Progenitor cell of endocrine pancreas (in vitro differentiated cells): ENCODE measurements at places on chromosomes 7 and 10.

- DNase-seq: no peak
Observed at GRCh38 chr7:39285256-39285655, 280.9 kb upstream of the YAE1 start.

DNA sequence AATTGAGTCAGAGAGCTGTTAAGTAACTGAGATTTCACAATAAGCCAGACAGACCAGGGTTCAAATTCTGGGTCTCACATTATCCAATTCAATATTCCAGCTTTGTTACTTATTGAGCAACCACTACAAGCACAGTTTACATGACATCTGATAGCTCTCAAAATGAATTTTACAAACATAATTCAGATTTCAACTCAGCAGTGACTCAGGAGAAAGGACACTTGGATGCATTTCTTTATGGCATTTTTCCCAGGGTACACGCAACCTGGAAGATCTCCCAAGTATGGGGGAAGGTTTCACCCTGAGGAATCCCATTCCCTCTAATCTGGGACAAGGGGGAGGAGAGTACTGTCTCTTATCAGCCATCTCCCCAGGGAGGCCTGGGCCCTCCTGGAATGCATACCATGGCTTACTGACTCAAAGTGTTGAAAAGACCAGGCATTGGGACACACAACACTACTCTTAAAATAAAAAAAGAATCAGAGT, 102.4 kb downstream of the CFTR start:
- no peak for DNase-seq

DNA sequence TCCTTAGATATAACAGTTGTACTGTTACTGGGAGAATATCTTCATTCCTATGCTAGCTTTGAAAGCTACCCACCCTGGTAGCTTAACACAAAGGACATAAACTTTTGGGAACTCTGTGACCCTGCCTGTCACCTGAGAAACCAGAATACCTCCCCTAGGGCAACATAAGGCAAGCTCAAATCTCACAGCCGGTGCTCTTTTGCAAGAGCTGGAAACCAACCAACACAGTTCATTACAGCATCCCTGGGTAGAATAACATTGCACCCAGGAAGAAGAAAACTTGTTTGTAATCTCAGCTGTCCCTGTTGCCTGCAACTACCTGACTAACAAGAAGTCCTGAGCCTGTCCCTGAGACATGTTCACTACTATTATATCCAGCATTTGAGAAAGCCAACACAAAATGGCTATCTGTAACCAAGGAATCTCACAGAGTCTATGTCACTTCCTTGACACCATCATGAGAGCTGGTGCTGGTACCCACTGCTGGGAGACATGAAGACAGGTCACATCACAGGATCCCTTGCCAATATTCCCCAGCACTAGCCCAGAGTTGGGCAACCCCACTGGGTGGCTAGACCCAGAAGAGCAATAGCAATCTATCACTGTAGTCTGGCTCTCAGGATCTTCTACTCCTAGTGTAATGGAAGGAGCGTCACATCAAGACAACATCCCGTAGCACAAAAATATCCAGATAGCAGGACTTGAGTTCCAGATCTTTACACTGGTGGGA, 31.3 kb downstream of the AKR1C3 start:
- no peak for DNase-seq

- no peak for DNase-seq
Observed at GRCh38 chr7:150428671-150429451, 21.6 kb upstream of the GIMAP8 start.

DNA sequence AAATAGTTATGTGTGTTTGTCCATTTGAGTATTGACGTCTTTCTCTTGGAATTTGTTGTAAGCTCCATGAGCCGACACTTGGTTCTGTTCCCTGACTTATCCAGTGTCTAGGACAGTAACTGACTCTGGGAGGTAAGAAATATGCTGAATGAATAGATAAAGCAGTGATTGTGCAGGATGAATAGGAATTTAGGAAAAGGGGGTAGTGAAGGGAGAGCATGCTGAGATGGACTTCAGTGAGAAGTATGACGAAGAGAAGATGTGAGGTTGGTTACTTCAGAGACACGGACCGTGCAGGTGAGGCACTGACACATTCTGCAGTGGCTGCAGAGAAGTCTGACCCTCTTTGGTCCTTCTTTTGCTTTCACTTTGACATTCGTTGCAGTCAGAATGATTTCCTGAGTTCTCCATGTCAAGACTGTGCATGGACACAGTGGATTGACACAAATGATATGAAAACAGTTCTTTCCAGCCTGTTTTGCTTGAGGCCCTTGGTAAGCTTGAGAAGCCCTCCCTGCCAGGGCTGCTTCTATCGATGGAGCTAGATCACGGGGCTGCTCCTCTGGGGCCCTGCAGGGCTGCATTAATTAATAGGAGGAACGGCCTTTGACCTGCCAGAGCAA, 261.5 kb upstream of the SORCS1 start:
- no peak for DNase-seq

GRCh38 chr10:55043540-55043939, 242.5 kb upstream of the PCDH15 start:
- DNase-seq: no peak

DNA sequence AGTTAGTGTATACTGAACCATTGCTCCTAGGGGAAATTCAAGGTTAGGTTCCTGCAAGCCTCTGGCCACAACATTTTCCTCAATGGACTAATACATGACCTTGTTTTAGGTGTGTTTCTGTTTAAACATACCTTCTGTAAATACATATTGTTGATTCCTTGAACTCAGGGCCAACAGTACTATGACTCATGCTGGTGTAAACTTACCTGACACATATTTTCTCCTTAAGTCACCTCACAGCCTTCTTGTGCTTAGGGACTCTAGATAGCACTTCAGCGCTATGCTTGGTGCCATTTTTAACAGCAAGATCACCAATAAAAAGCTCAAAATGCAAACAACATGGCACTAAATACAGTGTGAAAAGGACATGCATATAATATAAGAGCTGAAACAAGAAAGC, 176.4 kb downstream of the TAX1BP1 start:
- no peak for DNase-seq

GRCh38 chr7:157481389-157481788, 144.6 kb downstream of the DNAJB6 start:
- no peak for DNase-seq

DNA sequence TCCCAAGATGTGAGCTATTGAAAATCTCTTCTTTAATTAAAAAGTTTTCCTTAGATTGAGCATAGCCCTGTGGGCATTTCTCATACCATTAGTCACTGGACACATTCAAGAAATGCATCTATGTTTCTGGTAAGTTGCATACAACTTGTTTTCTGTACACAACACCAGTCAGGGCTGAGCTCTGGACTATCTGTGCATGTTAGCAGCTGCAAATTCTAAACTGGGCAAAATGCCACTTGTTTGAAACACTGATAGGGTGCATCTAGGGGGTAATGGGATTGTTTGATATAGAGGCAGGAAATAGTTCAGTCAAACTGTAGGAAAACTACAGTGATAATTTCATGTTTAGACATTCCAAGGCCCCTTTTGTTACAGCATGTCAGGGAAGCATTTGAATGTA, 145.6 kb upstream of the NPY start:
- no peak for DNase-seq

GRCh38 chr7:96414931-96415292, 93.0 kb upstream of the SLC25A13 start:
- no peak for DNase-seq

DNA sequence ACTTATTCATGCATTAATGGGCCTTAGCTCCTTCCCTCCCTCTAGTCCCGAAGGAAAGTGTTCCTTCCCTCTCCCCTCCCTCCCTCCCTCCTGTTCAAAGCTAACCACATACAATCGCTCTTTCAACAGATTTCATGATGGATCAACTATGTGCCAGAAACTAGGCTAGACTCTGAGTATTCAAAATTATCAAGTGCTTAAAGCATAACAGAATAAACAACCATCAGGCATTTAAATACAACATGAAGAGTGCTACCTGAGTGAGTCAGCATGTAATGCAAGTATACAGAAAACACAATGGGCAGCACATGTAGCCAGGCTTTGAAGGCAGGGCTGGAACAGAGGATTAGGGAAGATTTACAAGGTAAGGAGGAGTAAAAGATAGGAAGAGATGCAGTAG, 11.3 kb downstream of the CHCHD3 start:
- no peak for DNase-seq

GRCh38 chr7:105691680-105692564, 110.6 kb upstream of the EFCAB10 start:
- DNase-seq: no peak

- no peak for DNase-seq
Observed at GRCh38 chr7:128044064-128044463, 12.8 kb upstream of the LRRC4 start.

DNA sequence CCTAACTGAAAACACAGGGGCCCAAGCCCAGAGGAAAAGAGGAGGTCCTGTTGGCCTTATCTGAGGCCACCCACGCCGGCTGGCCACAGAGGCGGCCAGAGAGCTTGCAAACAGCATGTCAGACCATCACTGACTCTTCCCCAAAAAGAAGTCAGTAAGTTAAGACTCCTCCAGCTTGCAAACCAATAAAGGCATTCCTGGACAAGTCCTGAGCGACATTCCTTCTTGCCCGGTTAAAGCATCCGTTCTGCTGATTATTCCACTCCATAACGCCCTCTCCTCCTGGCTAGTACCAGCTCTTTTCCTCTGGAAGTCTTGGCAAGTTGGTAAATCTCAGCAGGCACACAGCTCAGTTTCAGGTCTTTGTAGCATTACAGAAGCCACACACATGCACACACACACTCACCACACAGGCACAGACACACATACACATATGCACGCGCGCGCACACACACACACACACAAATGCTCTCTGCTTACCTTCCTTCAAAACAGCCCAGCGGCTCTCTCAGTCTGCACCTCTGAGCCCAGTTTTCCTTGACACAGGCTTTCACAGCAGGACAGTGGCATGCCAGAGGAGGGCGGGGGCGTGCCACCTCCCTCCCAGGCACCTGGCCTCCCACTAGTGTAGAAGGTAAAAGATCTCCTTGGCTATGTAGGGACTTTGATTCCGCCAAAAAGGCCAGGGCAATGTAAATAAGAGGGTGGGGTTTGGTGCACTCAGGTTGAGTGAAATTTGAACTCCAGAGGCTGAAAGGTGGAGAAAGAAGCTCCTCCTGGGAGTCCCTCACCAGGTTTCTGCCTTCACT, 201.4 kb downstream of the TNS3 start:
- DNase-seq: no peak

DNA sequence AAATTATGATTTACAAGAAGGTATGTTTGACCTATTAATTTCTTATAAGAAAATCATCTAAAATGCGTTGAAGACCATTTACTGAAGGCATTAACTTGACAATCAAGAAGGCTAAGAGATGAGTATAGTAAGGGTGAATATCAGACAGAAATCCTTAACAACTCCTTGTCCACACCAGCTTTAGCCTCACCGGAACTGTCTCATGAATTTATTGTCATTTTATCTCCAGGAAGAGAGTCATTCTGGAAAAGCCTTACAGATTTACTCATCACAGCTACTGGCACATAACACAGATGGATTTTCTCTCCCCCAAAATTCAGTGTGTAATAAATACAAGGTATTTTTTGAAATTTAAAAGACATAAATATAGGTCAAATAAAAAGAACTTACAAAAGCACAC, 129.4 kb upstream of the LSM8 start:
- no peak for DNase-seq

DNA sequence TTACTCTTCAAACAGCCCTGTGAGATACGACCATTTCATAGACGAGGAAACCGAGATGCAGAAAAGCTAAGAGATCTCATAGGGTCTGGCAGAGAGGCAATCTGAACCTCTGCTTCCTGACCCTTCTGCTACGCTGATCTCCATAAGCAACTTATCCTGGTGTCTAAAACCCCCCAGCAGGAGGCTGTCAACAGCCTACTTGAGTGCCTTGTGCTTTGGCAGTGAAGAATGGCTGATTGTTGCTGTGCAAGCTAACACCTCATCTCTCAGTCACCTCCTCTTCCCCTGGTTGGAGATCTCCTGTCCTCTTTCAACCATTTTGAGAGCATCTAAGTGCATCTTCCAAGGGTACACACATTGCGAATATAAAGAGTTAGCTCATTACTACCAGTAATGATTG, 86.2 kb downstream of the AOAH start:
- no peak for DNase-seq

- no peak for DNase-seq
Observed at GRCh38 chr10:98267894-98268693, at the start of gene LOXL4. Gene LOXL4, minus strand, starts transcription at chr10:98268194. Its CDS starts 5,175 bp downstream, at chr10:98263019.
